ENCODE measurements at places on chromosomes 2 and 18.

DNA sequence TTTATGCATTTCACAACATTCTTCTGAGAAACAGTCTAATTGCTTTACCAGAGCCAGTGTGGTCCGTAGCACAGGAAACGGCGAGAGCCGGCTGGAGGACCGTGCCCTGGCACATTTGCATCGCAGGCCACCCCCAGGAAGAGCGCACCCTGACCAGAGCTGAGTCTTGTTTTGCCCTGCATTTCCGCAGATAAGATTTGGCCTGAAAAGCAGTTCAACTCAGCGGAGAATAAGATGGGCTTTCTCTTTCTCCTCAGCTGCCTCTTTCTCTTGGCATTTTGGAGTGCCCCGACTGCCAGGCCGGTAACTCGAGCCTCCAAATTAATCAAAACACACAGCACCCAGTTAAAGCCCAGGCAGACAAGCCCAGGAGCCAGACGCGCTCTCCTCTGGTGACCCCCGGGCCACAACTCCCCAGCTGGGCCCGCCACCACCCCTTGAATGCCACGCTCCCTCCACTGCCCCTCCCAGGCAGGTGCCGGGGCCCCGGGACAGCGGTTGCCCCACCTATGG, 464 bp downstream of the COL4A4 start:
- no peak for DNase-seq

DNA sequence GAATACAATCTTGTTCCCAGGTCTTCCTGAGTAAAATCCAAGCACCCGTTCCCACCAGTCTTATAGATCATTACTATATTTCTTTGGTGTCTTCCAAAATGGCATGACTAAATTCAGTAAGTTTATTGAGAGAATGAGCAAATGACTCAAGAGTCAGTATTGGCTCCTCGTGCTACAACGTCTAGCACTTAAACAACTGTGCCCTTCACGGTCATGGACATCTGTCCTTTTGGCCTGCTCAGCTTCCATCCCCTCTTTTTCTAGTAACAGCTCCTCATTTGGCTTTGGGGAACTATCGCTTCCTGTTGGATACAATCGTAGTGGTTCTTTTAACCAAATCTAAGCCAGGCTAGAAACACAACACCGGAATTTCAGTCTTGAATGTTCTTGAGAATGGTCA, 24.1 kb upstream of the FZD7 start:
- no peak for DNase-seq

- DNase-seq: no peak
Observed at GRCh38 chr2:22998359-22998758, 386.6 kb upstream of the KLHL29 start.

GRCh38 chr2:28329184-28329583, 63.5 kb upstream of the FOSL2 start:
- no peak for DNase-seq

DNA sequence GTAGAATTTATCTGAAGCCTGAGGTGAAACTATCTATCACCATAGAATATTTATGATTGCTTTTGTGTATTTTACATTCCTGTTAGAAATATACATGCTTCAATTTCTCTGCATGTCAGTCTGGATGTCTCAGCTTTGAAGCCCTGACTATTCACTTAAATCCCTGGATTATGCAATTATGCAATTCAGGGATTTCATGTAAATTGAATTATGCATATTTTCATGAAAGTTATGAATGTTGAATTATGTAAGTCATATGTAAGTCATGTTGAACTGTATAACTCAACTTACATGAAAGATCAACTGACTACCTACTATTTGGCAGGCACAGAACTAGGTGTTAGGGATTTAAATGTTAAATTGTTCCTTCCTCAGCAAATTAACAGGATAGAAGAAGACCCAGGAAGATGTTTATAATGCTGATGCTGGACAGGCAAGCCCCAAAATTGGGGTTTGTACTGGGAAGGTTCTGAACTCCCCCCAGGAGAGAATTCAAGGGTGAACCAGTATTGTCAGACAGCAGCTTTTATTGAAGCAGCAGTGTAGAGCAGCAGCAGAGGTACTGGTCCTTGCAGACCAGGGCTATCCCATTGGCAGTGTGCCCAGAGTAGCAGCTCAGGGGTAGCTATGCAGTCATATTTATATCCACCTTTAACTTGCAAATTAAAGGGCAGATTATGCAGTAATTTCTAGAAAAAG, 236.5 kb downstream of the ZNF804A start:
- DNase-seq: no peak

GRCh38 chr2:178386986-178387597, 63.9 kb downstream of the PRKRA start:
- DNase-seq: no peak

DNA sequence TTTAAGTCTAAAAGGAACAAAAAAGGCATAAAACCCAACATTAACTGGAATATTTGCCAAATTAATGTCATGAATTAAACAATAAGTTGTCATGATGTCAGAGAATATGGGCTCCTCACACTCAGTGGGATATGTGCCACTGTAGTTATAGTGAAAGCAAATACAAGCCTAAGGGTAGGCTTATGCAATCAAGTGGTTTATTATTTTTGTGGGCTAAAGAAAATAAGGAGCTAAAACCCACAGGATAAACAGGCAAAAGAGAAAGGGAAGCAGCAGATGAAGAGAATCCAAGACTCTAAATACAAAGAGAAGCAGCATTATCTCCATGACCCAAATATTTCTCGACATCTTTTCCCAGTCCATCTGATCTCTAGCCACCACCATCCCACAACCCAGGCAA, 17.5 kb downstream of the YWHAQ start:
- DNase-seq: no peak

GRCh38 chr2:55879976-55880375, 43.6 kb downstream of the EFEMP1 start:
- no peak for DNase-seq

GRCh38 chr18:34514238-34514637, 195.9 kb upstream of the DTNA start:
- no peak for DNase-seq

DNA sequence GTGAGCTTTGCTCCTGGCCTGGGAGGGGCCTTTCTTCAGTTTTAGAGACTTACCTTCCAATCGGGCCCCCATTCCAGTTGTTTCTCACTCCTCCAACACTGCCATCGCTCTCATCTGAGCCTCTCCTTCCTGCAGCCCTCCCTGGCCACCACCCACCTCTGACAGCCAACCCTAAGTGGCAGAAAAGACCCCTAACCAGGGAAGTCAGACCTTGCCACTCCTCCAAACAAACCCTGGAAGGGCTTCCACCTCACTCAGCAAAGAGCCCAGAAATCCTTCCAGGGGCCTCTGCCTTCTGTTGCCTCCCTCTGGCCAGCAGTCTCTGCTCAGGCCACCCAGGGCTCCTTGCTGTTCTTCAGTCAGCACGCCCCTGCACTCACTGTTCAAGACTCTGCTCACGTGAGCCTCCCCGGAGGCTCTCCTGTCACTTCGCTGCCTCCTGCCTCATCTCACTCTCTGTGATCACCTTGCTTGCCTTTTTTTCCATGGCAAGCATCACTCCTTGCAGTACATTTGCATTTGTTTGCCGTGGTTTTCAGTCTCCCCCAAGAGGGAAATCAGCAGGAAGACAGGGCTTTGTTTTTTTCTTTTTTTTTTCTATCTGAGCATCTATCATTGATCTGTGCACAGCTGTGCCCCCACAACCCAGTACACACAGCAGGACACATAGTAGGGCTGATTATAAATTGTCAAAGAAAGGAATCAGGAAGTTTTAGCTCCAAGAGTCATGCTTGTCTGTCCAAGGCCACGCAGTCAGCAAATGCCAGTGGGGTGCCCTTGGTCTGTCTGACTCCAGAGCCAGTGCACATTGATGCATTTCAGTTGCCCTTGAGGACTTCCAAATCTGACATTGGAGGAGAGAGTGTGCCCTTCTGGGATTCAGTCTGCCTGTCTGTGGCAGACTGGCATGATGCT, 83.9 kb downstream of the INHBB start:
- no peak for DNase-seq

DNA sequence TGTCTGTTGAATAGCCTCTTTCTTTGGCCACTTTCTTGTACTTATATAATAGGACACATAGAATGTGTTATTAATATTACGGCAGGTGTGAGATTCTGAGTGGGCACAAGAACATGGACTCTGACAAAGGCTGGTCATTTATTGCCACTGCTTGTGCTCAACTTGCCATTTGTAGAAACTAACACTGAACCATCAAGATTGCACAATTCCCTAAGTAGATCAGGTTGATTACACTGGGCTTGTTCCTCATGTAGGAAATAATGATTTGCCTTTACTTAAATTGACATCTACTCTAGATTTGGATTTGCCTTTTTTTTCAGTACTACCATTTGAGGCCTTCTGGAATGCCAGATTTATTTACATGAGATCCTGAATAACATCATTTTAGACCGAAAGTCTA, 342.7 kb upstream of the CWC22 start:
- no peak for DNase-seq

DNA sequence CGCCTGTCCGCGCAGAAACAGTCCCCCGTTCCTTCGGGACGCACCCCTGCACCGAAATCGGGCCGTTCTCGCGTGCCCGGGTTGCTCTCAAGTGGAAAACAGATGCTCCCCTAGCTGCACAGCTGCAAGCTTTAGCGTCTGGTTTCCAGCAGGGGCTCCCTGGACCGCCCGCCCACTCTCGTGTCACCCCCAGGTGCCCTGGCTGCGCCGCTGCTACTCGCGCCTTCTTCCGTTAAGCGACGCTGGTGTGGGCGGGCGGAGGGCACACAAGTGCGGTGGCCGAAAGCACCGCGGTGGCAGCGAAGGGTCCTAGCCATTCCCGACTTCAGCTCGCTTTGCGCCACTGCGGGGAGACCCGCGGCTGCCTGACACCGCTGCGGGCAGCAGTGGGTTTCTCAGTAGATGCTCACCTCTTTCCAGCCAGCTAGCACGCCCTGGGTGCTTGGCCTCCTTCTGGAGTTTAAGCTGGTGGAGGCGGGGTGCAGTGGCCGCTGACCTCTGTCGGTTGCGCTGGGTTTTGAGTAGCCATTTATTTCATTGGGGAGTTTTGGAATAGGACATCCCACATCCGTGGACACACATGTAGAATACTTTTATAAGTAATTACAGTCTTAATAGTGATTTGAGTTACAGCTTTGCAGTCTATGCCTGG, 806 bp downstream of the ZNF407 start:
- DNase-seq: peak; percentile 62

GRCh38 chr2:189096769-189097447, 82.7 kb downstream of the COL5A2 start:
- no peak for DNase-seq

DNA sequence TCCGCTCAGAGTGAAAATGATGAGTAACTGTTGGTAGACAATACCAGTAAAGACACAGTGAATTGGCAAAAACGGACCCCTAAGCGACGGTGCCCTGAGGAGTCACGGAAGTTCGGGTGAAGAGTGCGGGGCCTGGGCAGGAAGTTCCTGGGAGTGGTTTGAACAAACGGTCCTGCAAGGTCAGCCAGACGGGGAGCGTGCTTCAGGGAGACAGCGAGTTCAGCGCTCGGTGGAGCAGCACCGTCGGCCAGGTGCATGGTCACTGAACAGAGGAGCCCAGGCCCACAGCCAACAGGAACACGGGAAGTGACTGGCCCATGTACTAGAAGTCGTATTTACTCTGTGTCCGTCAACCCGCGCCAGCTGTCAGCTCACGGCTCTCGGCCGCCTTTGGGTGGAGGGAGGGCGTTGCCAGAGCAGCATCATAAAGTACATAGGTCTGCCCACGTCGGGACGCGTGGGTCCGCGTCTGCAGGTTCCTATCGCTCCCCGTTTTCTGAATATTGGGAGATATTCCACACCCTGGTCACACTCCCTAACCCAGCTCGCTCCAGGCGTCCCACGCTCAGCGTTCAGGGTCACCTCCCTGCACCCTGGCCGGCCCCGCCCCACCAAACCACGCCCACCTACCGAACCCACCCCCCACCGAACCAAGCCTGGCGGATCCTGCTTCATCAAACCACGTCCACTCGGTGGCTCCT, 75.6 kb upstream of the UXS1 start:
- DNase-seq: peak; percentile 59

DNA sequence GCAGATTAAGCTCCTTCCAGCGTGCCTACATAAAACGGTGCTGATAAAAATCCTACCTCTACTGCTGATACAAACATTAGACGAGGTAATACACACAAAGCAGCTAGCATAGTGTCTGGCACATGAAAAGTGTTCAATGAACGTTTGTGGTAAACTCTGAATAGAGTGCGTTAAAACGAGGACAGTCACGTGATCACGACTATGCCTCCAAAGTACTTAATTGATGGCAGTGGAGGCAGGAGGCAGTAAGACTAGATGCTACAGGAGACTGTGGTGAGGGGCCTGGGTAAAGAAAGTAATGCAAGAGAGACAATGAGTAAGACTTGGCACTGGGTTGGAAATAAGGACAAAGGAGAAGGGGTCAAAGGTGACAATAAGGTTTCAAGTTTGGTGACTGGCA, 32.1 kb upstream of the LHCGR start:
- no peak for DNase-seq

- no peak for DNase-seq
Observed at GRCh38 chr18:2468051-2468450, 103.3 kb downstream of the METTL4 start.

- no peak for DNase-seq
Observed at GRCh38 chr2:56483081-56483480, 299.3 kb downstream of the CCDC85A start.

GRCh38 chr2:118670276-118670675, 177.2 kb downstream of the EN1 start:
- DNase-seq: no peak

- no peak for DNase-seq
Observed at GRCh38 chr2:166419616-166419934, 43.8 kb upstream of the SCN9A start.

DNA sequence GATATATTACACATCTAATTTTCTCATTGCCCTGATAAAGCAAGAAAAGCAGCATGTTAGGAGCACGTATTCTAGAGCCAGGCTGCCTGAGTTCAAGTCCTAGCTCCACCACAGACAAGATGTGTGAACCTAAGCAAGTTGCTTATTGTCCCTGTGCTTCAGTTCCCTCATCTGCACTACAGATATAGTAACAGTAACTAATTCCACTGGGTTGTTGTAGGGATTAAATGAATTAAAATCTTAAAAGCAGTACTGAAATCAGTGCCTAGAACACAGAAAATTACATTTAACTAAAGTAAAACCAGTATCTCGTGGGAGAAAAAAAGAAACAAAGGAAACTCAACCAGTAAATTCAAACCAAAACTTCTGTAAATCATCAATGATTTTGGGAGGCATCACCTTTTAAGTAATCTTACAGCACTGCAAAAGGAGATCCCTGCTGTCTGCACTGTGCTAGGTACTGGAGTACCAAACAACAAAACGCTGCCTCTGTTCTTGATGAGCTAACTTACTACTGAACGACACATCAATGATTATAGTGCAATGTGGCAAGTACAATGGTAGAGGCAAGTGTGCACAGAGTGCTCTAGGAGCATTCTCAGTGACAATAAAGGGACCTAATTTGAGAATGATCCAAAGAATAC, 7.9 kb downstream of the MAP3K2 start:
- no peak for DNase-seq

DNA sequence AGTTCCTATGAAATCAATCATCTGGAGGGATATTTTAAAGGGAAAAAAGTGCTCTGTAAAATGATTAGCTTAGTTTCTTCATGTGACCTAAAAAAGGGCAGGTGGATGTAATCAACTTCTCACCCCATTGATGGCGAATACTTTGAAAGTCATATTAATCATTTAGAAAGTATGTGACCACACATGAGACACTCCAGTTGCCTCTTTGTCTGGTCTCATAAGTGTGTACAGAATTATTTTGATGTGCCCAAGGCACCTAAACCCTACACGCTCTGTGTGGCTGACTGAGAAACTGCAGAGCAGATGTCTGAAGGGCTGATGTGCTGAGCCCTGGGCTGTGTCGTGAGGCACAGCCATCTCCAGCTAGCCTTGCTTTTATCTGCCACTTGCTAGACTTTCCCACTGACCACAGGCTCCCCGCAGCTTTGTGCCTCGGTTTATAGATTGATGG, 26.9 kb downstream of the SGPP2 start:
- no peak for DNase-seq
